ENCODE measurements at places on chromosomes 11 and 22.

GRCh38 chr11:91795139-91795887 lies 429.3 kb upstream of the FAT3 start:
- no peak for DNase-seq

DNA sequence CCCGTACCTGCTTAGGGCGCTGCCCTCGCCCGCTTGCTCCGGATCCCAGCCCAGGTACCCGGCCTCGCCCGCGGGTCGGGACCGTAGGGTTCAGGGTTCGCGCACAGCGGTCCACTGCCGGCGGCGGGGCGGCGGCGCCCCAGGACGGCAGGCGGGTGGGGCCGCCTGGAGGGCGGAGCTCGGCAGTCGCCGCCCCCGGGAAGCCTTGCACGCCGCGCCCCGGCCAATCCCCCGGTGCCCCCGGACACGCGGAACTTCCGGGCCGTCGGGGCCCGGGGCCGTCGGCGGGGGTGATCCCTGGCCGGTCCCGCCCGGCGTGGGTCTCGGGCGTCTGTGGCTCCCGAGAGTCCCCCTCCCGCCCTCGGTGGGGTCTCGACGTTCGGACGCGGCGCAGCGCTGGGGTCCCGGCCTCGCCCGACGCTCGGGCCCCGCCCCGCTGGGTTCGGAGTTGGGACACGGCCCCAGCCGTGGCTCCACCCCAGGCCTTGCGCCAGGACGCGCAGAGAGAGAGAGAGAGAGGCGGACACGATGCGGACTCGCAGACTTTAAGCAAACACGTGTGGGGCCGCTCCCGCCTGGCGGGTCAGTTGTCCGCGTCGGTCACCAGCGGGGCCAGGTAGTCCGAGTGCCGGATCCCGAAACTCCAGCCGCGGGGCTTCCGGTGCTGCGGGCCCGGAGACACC lies at the start of gene TYMP:
TSS of gene TYMP (minus strand) at position 116 of the 683 bp plus-strand sequence. CDS start 303 bp downstream, outside the sequence.
- DNase-seq = peak; percentile 56

GRCh38 chr11:95148938-95149337 lies 59.3 kb downstream of the ENDOD1 start:
- no peak for DNase-seq

DNA sequence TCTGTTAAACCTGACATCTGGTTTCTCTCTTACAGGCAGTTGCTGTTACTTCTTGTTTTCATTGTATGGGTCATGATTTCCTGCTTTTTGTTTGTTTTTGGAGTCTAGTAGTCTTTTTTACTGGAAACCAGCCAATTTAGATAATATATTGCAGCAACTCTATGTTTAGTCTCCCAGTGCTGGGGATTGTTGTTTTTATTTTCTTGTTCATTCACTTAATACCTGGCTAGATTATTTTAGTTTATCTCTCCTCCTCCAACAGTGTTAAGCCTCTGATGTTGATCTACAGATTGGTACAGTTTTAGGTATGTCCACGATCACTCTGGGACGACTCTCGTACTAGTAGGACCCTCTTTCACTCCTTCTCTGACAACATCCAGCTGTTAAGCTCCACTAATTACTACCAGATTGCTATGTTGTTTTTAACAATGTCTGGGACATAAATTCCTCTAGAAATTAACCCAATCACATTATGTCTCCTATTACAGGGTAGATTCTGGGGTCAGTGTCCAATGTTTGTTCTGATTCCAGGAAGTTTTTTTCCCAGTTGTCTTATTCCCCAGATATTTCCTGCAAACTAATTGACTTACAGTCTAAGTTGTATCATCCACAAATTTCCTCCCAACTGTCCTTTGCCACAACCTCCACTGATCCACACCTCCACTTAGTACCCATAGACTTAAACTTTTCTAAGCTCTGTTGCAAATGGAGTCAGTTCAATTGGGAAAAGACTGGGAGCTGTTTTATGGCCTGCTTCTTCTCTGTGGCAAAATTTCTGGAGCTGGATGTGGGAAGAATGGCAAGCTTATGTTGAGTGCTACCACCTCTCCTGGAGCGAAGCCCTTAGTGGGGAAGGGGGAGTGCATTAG lies 1280.6 kb upstream of the CNTN5 start:
- peak; percentile 5 for DNase-seq

DNA sequence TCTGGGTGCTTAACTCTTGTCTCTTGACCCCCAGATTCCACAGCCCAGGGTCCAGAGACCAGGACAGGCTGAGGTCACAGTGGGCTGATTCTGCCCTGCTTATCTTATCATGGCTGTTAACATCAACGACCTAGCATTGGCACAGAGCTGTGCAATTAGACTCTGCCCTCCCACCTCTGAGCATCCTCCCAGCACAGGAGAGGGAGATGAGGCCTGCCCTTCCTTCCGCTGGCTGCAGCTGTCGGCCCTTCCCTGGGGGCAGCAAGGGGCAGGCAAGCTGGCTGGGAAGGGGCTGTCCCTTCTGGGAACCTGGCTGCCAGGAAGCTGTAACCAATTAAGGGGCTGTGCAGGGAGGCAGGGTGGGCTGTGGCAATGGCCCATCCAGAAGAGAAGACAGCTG lies 22.5 kb downstream of the LRRC10B start:
- DNase-seq = no peak

DNA sequence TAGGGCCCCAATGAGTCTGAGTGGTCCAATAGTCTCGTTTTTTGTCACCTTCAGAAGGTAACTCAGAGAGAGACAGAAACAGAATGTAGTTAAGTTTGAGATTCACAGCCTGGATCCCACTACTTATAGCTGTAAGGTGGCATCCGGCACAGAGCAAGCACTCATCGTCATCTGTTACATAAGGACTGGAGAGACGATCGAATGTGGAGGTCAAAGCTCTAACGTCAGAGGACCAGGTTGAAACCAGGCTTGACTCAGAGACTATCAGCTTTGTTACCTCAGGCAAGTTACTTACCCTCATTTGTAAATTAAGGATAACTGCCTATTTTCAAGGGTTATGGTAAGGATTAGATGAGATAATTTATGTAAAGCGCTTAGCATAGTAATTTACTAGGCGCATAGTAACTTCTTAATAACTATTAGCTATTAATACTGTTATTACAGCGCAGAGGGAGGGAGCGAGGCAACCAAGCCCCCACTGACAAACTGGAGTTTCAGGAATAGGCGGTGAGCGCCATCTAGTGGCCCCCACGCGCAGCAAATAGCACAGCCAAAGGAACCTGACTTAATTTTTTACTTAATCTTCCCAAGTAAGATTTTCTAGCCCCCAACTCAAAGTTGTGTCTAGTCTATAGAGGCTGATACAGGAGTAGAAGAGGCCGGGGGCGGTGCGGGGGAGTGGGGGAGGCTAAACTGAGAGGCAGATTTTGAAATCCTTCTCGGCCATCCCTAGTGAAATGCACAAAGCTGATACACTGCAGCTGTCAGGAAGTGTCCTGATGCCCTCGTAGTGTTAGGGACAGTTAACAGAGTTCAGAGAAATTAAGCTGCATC lies 29.0 kb upstream of the API5 start:
- DNase-seq = peak; percentile 51

- DNase-seq = no peak
These were observed 1.4 kb upstream of the C11orf24 start for GRCh38 chr11:68273026-68273738.

- no peak for DNase-seq
These were observed 99.1 kb downstream of the GAB2 start for GRCh38 chr11:78318321-78319114.

DNA sequence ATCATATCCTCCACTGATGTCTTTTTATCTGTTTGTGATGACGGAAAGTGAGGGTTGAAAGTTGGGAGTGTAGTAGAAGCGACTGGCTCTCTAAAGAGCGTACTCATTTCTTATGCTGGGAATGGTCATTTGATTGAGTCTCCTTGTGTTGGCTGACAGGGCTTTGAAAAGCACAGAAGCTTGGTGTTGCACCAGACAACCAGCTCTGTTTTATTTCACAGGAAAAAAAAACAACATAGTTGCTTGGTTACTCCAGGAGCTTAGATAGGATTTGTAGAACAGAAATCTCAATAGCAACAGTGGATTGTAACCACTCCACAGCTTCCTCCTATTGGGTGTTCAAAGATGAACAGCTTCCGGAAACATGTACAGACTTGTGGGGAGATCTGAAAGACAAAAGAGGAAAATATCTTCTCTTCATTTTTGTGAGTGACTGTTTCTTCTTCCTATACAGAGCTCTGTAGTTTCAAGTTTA lies 2.7 kb downstream of the RBM14 start:
- DNase-seq = peak; percentile 92

- DNase-seq = no peak
These were observed 25.3 kb downstream of the PDHX start for GRCh38 chr11:34941688-34942087.

- no peak for DNase-seq
These were observed 62.9 kb upstream of the CARD18 start for GRCh38 chr11:105202422-105202821.

DNA sequence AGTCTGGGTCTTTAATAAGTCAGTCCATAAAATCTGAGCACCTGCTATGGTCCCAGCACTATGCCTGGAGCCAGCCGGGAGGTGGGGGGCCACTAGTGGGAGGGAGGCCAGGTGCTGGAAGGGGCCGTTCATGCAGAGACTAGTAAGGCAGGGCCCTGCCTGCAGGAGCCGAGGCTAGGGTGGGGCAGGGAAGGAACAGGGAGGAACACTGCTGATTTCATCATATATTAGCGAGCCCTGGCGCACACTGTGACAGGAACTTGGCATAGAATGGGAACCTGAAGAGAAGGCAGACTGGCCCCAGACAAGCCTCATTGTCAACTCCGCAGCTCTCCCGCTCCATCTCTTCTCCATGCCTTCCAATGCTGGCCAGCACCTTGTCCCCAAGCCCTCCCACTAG lies 7.1 kb downstream of the VSIG10L2 start:
- no peak for DNase-seq

DNA sequence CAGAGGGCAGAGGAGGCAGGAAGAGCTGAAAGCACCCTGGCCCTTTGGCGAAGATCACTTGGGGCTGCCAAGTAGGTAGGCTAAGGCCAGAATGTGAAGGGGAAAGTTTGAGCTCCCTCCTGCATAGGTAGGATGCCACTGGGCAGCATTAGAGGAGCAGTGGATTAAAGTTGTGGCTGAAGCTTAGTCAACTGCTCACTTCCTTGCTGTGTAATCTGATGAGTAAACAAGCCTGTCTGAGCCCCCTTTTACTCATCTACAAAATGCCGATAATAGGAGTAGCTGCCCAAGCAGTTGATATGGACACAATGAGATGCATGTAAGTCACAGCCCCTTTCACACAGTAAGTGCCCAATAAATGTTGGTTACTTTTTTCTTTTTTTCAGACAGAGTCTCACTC lies 216.4 kb downstream of the MN1 start:
- DNase-seq = no peak

GRCh38 chr11:614623-615503 lies 887 bp downstream of the IRF7 start:
- DNase-seq = no peak

GRCh38 chr11:3164138-3164551 lies 965 bp downstream of the OSBPL5 start:
- no peak for DNase-seq

GRCh38 chr11:35529971-35530495 lies 4.6 kb upstream of the PAMR1 start:
- DNase-seq = no peak

DNA sequence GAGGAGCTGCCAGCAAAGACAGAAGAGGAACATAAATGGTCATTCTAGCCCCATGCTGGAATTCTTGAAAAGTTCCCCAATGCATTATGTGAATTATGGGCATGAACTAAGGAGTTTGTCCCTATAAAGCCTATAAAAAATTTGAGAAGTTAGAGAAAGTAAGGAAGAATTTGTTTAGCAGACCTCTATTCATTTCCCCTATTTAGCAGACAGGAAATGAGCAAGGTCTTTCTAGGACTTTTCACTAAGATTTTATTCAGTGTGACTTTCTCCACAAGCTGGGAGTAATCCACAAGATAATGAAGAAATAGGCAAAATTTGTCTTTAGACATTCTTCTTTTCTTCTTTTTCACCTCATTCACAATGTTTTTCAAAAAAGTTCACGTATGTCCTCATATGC lies 20.0 kb downstream of the PRRG4 start:
- peak; percentile 24 for DNase-seq

DNA sequence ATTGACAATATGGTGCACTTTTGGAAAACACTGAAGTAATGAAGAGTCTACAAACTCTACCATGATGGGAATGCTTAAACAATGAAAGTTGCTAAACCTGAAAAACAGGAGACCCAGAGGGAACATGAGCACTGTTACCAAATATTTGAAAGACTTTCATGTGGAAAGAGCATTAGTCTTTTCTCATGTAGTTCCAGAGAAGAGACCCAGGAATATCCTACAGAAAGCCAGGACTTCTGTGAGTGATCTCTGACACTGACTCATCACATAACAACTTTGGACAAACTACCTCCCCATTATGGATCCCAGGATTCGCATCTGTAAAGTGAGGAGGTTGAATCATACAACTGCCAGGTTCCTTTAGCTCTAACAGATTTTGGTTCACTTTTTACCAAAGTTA lies 62.2 kb downstream of the FAM181B start:
- no peak for DNase-seq

- no peak for DNase-seq
These were observed 44.2 kb downstream of the TRIM66 start for GRCh38 chr11:8638300-8638699.

DNA sequence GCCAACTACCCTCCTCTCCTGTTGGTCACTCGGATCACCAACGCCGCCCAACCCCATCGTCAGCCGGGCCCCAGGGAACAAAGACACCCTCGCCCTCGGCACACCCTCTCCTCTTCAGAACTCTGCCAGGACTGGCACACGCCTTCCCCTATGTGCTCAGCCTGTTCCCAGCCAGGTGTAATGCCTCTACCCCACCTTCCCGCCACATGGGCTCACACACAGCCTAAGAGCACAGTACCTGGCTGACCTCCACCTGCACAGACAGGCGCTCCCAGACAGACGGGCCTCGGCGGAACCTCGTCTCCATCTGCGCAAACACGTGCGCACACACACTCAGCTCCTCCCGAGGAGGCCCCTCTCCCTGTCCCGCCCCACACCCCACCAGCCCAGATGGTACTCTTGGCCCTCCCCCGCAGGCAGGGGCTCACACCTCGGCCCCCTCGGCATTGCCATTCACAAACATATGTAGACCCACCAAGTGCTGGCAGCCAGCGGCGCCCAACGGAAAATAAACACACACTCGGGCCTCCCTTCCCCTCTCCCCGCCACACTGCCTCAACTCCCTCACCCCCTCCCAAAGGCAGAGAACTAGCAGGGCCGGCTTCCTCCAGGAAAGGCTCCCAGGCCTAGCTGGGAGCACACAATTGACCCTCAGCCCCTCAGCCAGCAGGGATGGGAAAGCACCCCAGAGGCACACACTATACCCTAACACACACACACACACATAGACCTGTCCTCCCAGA lies 8.5 kb downstream of the ELFN2 start:
- no peak for DNase-seq

GRCh38 chr11:44927174-44927661 lies 23.5 kb downstream of the TP53I11 start:
- DNase-seq = peak; percentile 59

- DNase-seq = no peak
These were observed 169.9 kb upstream of the CCDC90B start for GRCh38 chr11:83456075-83456474.

GRCh38 chr11:28528217-28528616 lies 420.0 kb downstream of the METTL15 start:
- no peak for DNase-seq

Measured in common myeloid progenitor, CD34-positive (primary cell).